ENCODE measurements at places on chromosomes 1 and 21. TPM values are rescaled to one million over a fixed set of nuclear protein-coding genes. Genes with fewer than 3 reads are reported as not detected.
A peak's percentile ranks its signal among the peaks of the same experiment; 100 is the strongest.

Gene XCL2
- total RNA-seq, result 1.3 TPM

Gene DNASE2B
- total RNA-seq, result 14.7 TPM

Gene RGS18
- 13.8 TPM for total RNA-seq

Gene TNFRSF4
- 10.5 TPM for total RNA-seq

Gene TRPM2
- 11.7 TPM for total RNA-seq

Gene RHD
- total RNA-seq, result not detected

- no peaks in the 10 kb centered on the region for H3K27me3 ChIP-seq
- H3K4me3 ChIP-seq, result no peak overlapping the region
- no peak overlapping the region for H3K27ac ChIP-seq
- peak; percentile 19 for DNase-seq
- peaks cover 61% of the 10 kb centered on the region for H3K36me3 ChIP-seq
Observed at GRCh38 chr1:228097333-228098081, 5.6 kb downstream of the C1orf35 start.

DNA sequence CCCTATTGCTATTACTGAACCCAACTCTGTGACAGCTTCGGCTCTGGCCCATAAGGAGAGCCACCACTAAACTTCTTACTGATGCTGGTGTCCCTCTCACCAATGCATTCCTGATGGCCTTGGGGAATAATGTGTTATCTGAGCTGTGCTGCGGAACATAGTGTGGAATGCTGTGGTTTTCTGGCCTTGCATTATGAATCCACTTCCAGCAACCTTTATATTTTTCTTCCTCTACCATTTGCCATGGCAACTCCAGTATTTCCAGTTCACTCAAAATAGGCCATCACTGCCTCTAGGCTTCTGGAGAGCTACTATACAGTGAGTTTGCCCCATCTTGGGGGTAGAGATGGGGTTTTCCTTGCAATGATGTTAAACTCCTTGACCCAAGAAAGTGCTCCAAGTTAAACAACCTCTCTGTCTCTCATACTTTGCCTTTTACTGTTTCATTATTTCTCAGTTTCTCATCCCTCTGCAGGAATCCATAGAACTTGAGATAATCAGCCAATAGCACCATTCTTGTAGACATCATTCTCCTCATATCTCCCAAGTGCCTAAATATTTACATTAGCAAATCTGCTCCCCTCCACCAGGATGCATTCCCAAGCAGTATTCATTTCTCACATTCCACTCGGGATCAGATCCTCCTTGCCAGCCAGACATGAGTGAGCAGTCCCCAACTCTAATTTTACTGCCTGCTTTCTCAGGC, 11.1 kb upstream of the RAVER2 start:
- H3K27ac ChIP-seq, result no peak overlapping the region
- H3K4me1 ChIP-seq, result no peaks in the 10 kb centered on the region
- DNase-seq, result no peak
- H3K27me3 ChIP-seq, result no peaks in the 10 kb centered on the region
- H3K4me3 ChIP-seq, result no peak overlapping the region
- H3K36me3 ChIP-seq, result no peaks in the 10 kb centered on the region

DNA sequence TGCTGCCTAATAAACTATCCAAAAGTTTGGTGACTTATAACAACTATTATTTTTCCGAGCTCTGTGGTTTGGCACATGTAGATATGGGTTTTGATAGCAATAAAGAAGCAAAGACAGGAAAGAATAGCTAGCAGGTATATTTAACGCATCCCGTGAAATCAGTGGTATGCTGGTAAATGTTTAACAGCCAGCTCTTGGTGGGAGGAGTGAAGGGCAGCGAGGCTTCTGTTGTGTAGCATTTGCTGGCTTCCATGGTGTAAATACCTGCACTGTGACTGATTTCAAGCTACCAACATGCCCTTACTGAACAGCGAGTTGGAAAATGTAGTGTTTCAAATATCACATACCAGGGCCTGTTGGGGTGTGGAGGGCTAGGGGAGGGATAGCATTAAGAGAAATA, 291.0 kb downstream of the PRDM2 start:
- no peaks in the 10 kb centered on the region for H3K27me3 ChIP-seq
- H3K27ac ChIP-seq, result no peak overlapping the region
- H3K4me1 ChIP-seq, result no peaks in the 10 kb centered on the region
- no peak for DNase-seq

DNA sequence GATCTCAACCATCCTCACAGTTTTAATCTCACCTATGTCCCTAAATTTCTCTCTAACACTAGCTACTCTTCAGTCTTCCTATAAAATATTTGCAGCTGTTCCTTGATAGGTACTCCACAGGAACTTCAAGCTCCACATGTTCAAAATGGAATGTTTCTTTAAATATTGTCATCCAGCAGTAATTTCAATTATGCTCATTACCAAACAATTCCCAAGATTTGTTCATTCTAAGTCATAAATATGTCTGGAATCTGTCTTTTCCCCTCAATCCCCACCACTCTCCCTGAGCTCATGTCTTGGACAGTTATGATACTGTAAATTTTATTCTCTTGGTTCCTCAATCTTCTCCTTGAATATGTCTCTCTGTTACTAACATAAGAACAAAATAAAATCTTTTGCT, 214.4 kb downstream of the NRIP1 start:
- H3K27ac ChIP-seq, result no peak overlapping the region
- no peaks in the 10 kb centered on the region for H3K36me3 ChIP-seq
- no peak overlapping the region for H3K4me3 ChIP-seq
- no peak for DNase-seq
- H3K4me1 ChIP-seq, result no peaks in the 10 kb centered on the region

GRCh38 chr1:31647106-31647505, 2.4 kb upstream of the PEF1 start:
- no peaks in the 10 kb centered on the region for H3K36me3 ChIP-seq
- H3K27ac ChIP-seq, result no peak overlapping the region
- DNase-seq, result no peak
- H3K27me3 ChIP-seq, result no peaks in the 10 kb centered on the region
- peaks cover 18% of the 10 kb centered on the region for H3K4me1 ChIP-seq

DNA sequence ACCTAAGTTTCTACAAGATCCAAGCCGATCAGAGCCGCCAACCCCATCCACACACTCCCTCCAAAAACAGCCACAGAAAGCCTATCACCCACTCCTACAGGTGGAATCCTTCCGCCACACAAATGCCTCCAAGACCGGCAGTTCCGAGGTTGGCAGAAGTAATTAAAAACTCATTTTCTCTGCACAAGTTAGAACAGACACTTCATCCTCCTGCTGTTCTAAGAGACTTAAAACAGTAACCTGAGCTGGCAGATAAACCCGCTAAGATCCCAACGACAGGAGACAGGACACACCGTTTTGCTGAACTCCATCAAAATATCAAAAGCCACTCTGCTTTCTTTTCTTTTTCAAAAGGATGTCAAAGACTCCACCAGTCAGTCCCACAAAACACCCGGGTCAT, 2.8 kb downstream of the SSBP3 start:
- H3K27ac ChIP-seq, result peak overlapping the region; percentile 27
- H3K27me3 ChIP-seq, result no peaks in the 10 kb centered on the region
- H3K36me3 ChIP-seq, result peaks cover 18% of the 10 kb centered on the region
- peaks cover 45% of the 10 kb centered on the region for H3K4me1 ChIP-seq
- peak overlapping the region; percentile 98 for H3K4me3 ChIP-seq

DNA sequence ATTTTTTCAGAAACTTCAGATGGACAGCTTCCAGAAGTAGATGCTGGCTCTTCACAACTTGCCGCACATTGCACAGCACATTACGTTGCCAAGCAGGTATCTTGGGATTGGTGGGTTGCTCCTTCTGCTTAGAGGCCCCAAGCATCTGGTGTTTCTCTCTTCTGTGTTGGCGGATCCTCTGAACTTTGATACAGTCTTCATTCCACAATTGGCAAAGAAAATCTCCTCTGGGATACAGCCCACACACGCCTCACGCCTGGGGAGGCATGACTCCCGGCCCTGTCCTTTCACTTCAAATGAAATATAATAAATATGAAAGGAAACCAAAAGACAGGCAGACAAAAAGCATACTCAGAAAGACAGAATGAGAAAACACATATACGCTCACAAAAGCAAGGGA, 72.3 kb upstream of the PPP2R5A start:
- no peak overlapping the region for H3K27ac ChIP-seq
- peaks cover 5% of the 10 kb centered on the region for H3K4me1 ChIP-seq
- DNase-seq, result no peak
- no peaks in the 10 kb centered on the region for H3K36me3 ChIP-seq
- no peak overlapping the region for H3K4me3 ChIP-seq

GRCh38 chr1:86741947-86742572, 37.7 kb downstream of the SH3GLB1 start:
- H3K36me3 ChIP-seq, result peaks cover 80% of the 10 kb centered on the region
- peaks cover 15% of the 10 kb centered on the region for H3K4me1 ChIP-seq
- DNase-seq, result peak; percentile 37
- no peaks in the 10 kb centered on the region for H3K27me3 ChIP-seq
- H3K27ac ChIP-seq, result no peak overlapping the region
- H3K4me3 ChIP-seq, result no peak overlapping the region

DNA sequence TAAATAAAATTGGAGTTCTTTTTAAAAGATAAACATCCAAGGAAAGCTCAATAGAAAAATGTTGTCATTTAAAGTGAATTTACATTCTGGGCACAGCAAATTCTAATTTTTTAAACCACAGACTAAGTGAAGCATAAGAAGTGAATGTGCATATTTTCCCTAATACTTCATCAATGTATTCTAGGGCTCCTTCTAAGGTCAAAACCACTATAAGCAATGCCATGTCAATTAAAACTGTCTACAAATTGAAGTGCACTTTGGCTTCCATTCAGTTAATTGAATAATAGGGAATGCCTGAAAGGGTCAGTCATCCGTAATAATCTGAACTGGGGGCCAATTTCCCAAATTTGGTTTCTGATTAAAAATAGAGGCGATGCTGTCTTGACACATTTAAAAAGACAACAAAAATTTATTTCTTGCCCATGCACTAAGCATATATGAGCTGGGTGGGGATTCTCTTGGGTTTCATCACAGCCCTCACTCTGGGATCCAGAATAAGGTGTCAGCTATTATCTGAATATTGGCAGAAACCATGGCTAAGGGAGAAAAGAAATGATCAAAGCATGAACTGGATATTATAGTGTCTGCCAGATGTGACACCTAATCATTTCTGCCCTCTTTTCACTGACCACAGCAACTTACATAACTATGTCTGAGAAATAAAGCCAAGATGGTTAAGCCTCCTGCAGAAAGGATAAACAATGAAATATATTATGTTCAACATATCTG, 660.6 kb upstream of the B3GALT2 start:
- no peaks in the 10 kb centered on the region for H3K4me1 ChIP-seq
- H3K27ac ChIP-seq, result no peak overlapping the region
- no peaks in the 10 kb centered on the region for H3K27me3 ChIP-seq
- H3K4me3 ChIP-seq, result no peak overlapping the region
- H3K36me3 ChIP-seq, result no peaks in the 10 kb centered on the region
- no peak for DNase-seq

DNA sequence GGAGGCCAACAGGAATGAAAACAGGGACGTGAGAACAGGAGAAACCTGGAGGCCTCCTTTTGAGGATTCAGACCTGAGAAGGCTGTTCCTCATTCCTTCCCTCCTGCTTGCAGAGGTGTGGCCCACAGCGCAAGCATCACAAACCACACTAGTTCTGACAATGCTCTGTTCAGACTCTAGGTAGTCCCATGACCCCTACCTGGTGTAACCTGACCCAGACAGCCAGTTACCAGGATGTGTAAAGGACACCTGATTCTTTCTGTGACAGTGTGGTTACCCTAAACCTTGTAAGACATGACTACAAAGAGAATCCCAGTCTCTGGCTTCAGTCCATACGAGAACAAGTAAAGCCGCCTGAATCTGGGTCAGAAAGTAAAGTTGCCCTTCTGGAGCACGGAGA, 3.2 kb downstream of the MECR start:
- no peak overlapping the region for H3K27ac ChIP-seq
- no peak for DNase-seq
- peaks cover 6% of the 10 kb centered on the region for H3K36me3 ChIP-seq
- H3K4me1 ChIP-seq, result peaks cover 15% of the 10 kb centered on the region
- H3K4me3 ChIP-seq, result no peak overlapping the region

Measured in upper lobe of left lung (tissue), 6 donors.